8988T (cell line): ENCODE measurements at places on chromosomes 4 and X.

DNA sequence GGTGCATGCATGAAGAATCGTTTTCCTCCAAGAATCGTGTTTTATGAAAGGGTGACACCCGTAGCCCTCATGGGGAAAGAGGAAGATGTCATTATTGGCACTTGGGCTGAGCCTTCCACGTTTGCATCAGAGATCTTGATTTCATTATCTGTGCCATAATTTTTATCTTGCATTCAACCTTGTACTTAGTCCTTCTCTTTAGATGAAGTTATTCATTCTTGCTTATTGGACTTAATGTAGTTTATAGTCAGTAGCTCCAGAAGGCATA lies 66.8 kb downstream of the GAB1 start:
- DNase-seq, result no peak

- DNase-seq, result no peak
Measured at GRCh38 chrX:130771230-130771629, 131.8 kb downstream of the ENOX2 start.

GRCh38 chr4:94939791-94940519 lies 182.2 kb downstream of the BMPR1B start:
- DNase-seq, result no peak

DNA sequence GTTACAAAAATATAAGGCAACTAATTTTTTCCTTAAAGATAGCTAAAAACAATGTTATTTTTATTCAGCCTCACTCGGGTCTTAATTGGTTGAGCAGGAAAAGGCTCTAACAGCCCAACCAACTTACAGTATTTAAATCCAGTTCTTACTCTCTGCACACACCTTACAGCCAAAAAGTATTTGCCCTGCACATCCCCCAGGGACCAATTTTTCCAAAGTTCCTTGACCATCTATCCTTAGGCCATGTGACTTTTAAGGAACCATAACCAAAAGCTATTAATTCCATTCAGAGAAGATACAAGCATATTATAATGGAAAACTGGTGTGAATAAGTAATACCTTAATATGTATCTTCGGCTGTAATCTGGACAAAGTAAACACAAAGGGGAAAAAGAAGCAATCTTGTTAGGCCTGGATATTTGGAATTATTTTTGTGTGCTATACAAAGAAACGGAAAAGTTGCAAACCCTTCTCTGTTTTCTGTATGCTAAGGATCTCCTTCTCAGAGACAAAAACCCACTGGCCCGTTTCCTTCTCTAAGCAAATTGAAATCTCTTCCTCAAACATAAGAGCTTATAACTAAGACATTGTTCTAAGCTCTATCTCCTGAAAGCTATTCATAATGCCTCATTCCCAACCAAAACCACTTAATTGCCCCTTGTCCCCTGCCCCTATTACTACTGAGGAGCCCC lies 1.0 kb upstream of the THAP9 start:
- DNase-seq, result no peak

DNA sequence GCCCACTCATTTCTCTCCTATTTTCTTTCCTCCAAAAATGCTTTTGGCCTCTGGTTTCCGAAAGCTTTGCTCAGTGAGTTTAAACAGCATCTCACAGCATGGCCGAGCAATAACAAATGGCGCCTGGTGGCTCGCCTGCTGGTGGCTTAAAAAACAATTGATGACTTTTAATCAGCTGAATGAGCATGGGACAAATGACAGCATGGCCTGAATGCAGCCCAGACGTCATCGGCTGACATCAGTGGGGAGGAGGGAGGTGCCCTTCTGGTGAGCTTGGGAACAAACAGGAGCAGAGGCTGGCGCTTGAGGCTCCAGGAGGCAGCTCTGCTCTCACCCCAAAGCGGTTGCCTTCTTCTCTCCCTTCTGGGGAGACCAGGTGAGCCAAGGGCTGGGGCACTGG lies 286.4 kb downstream of the BCOR start:
- no peak for DNase-seq

DNA sequence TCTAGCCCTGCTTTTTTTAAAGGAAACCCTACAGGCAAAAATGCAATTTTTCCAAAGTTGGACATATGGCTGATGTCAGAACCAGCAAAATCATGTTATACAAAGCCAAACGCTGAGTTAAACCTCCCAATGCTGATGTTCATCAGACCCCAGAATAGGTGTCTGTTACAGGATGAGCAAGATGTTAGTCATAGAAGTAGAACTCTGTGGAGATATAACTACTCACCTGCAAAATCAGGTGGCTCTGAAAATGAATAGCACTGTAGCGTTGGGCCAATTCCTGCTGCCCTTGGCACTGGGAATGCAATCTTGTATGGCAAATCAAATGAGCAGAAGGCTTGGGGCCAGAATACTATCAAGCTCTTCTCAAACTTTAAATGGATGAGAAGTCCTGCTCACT lies 634.1 kb downstream of the RPA4 start:
- DNase-seq, result no peak

DNA sequence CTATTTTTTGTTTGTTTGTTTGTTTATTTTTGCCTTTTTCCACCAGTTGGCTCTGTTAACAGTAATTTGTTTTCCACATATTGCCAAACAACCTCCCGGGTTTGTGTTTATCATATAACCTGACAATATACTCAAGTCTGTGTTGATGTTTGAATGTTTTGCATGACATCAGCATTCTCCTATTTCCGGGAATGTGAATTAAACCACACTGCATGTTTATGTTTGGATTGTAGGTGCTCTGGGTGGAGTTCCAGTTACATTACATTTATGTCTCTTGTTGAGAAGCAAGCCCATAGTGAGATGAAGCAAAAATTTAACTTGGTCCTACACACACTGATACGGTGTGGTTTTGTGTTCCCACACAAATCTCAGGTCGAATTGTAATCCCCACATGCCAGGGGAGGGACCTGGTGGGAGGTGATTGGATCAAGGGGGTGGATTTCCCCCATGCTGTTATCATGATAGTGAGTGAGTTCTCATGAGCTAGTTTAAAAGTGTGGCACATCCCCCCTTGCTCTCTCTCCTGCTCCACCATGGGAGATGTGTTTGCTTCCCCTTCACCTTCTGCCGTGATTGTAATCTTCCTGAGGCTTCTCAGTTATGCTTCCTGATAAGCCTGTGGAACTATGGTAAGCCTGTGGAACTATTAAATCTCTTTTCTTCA lies 54.4 kb upstream of the CLNK start:
- DNase-seq, result no peak

DNA sequence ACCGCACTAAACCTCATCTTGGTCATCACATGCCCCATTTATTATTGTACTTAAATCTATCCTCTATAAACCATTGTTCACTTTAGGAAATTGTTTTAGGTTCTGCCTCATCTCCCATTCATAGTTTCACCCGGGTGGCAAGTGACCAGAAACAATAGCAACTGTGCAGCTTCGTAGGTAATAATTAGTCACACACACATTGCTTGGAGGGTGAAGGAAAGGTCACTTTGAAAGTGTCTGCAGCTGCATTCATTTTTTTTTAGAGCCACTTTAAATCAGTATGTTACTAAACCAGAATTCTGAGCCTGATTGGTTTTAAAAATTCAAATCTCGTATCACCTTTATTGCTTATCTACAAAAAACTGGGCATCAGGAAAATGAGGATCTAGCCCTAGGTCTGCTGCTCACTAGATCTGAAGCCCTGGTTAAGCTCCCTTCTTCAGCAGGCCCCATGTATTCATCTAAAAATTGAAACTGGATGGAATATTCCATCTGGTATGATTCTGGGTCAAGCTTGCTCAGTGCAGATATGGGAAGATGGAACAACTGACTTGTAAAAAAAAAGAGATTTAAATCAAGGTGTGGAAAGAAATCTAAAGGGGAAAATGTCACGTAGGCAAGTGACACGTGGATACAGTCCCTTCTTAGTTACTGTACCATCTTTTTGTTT lies 62.4 kb downstream of the LIMCH1 start:
- no peak for DNase-seq

DNA sequence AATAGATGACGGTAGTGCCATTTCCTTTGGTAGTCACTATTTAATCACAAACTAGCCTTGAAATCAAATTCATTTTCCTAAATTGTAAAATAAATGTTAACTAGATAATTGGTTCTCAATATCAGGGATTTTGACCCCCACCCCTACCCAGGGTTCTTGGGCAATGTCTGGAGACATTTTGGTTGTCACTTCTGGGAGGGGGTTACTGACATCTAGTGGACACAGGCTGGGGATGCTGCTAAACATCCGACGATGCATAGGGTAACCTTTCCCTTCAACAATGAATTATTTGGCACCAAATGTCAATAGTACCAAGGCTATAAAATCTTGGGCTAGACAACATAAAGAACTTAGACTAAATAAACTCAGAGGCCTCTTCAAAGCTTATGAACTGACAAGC lies 285.8 kb upstream of the TRPC5 start:
- DNase-seq, result no peak

DNA sequence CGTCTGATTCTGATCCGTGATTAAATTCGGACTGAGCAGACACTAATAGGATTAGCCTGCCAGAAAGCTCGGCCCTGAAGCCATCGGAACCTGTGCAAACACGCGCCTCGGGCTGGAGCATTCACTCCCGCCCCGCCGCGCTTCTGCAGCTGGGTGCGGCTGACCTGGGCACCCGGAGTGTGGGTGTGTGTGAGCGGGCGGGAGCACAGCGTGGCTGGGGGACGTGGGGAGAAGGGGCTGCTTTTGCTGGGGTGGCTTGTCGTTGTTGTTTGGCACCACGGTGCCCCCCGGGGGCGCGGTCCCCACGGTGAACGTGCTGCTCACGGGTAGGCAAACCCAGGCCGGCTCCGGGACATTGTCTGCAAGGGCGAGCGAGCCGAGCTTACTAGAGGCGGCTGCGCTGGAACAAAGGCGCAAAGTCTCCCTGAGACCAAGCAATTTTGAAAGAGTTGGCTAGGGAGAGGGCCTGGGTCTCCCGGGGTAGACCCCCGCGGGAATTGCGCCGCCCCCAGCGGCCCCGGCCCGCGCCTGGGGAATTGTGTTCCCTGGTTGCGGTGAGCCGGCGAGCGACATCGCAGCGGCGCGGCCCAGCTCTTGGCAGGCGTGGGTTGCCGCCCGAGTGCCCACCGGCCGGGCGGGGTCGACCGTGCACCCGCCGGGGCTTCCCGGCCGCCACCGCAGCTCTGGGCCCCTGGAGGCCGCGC lies 1.4 kb downstream of the MAMLD1 start:
- no peak for DNase-seq

GRCh38 chr4:116501954-116502353 lies 583.4 kb downstream of the TRAM1L1 start:
- DNase-seq, result no peak

DNA sequence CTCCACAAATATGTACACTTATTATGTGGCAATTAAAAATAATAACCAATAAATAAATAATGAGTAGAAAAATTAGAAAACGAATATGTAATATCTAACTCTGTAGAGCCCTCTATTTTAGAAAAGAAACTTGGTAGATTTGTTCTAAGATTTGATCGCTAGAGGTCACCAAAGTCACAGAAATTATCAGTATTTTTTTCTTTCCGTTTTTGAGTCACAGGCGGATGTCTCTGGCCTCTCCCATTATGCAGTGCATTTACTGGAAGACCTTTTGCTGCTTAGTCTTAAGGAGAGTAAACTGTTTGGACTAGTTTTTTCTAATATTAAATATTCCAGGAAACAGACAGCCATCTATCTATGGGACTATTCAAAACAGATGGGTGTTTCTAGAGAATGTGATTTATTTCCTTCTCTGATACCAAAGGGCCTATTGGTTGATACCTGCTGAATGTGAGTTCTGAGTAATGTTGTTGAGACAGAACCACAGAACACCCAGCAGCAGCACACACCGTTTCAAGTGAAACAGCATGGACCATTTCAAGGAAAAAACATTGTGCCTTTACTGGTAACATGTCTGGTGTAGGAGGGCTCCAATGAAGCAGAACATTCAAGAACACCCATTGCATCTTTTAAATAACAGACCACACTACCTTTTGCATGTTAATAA lies 34.0 kb upstream of the GYPA start:
- DNase-seq, result no peak

DNA sequence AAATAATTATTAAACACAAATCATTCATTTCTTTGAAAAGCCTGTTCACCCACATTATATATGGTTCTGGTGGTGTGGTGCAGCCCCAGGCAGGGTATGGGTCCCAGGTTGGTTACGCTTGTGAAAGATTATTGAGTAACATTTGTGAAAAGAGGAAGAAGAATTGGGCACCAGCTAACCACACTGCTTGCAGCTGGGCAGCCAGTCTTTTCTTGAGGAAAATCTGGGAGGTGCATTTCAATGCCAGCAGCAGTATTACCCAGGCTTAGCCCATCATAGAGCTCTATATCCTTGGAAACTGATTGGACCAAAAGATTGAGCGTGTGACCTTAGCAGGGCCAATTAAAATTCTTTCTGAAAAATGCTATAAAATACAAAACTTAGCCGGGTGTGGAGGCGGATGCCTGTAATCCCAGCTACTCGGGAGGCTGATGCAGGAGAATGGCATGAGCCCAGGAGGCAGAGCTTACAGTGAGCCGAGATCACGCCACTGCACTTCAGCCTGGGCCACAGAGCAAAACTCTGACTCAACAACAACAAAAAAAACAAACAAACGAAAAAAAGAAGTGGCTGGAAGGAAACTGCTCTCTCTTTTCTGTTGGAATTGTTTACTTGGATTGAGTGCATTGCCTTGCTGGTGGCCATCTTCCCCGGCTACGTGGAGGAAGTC lies 9.7 kb upstream of the PLAC8 start:
- no peak for DNase-seq

DNA sequence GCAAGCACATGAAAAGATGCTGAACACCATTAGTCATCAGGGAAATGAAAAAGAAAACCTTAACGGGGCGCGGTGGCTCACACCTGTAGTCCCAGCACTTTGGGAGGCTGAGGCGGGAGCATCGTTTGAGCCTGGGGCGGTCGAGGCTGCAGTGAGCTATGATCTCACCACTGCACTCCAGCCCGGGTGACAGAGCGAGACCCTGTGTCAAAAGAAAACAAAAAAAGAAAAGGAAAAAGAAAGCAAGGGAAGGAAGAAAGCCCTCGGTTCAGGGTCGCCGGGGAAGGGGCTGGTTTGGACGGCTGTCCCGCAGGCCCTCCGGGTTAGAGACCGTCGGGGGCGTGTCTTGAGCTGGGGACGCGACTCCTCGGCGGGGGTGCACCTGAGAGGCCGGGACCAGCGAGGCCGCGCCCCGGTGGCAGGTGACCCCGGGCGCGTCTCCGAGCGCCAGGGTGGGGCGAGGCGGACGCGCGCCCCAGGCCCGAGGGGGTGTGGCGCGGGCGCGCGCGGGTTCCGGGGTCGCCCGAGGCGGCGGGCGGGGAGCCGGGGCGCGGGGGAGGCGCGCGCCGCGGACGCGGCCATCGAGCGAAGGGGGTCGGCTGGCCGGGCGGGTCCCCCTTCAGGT lies 478 bp upstream of the PLXNA3 start:
- no peak for DNase-seq

GRCh38 chr4:186265683-186266652 lies at the start of gene F11:
Gene F11 (plus strand): TSS chr4:186266189. CDS start chr4:186267137, 948 bp downstream.
- no peak for DNase-seq
